NCI-H2171 treated with DMSO at 0.1 percent for 48 hours (cell line): ENCODE measurements at places on chromosomes 1 and 21.

DNA sequence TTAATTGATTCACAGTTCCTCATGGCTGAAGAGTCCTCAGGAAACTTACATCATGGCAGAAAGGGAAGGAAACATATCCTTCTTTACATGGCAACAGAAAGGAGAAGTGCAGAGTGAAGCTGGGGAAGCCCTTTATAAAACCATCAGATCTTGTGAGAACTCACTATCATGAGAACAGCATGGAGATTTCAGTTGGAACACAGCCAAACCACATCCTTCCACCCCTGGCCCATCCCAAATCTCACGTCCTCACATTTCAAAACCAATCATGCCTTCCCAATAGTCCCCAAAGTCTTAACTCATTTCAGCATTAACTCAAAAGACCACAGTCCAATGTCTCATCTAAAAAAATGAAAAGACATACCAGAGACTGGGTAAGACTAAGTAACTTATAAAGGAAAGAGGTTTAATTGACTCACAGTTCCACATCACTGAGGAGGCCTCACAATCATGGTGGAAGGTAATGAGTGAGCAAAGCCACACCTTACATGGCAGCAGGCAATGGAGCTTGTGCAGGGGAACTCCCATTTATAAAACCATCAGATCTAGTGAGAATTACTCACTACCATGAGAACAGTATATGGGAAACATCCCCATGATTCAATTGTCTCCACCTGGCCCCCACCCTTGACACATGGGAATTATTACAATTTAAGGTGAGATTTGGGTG is 105.2 kb downstream of the MRPL39 start:
- no peak for DNase-seq

GRCh38 chr1:208462761-208463160 is 218.6 kb upstream of the PLXNA2 start:
- DNase-seq: no peak

DNA sequence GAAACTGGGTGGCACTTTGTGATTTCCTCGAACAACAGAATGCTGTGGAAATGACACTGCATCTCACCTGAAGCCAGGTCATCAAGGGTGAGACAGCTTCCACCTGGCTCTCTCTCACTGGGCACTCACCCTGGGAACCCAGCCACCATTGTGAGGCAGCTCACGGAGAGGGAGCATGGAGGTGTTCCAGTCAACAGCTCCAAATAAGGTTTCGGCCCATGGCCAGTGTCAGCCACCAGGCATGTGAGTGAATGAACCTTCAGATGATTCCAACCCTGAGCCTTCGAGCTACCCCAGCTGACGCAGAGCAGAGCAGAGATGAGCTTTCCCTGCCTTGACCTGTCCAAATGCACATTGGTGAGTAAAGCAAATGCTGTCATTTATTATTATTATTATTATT is 58.1 kb downstream of the SYDE2 start:
- DNase-seq: no peak

- DNase-seq: no peak
Observed at GRCh38 chr1:103492003-103492625, 33.4 kb upstream of the RNPC3 start.

DNA sequence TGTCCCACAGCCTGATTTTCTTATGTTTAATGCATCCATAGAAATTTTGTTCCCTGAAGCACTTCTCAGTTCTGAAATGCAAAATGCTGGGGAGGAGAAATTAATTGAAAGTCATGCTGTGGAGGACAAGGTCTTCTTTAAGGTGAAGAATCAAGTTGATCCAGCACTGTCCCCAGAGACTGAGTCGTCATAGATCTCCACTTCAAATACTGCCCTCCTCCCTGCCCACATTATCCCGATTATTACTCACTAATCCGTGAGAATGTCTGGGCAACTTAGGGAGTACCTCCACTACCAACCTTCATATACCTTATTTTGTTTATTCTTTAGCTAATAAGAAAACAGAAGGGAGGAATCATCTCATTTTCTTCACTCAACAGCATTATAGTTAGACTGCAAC is 70.0 kb upstream of the FMN2 start:
- DNase-seq: no peak

GRCh38 chr1:18012686-18013085 is 94.9 kb upstream of the IGSF21 start:
- peak; percentile 57 for DNase-seq

GRCh38 chr1:47708019-47708535 is 270.2 kb downstream of the FOXD2 start:
- DNase-seq: no peak

- no peak for DNase-seq
Observed at GRCh38 chr21:39612233-39613040, at the start of gene B3GALT5. TSS of gene B3GALT5 (plus strand) at chr21:39612940. CDS start at chr21:39660560, 47,620 bp downstream.

DNA sequence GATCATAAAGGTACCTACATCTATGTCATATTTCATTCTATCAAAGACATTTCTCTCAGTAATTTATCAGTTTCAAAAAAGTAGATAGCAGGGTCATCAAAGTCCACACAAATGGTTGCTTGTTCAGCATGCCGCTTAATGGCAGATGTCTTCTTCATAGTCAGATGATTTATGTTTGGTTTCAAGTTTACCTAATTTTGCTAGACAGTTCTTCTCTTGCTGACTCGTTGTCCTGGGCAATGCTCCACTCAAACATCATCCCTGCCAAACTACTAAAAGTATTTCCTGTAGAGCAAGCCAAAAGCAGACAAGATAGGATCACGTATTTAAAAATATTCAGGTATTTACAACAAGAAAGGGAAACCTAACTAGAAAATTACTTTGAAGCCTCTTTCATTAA is 13.6 kb downstream of the NUP210L start:
- no peak for DNase-seq

DNA sequence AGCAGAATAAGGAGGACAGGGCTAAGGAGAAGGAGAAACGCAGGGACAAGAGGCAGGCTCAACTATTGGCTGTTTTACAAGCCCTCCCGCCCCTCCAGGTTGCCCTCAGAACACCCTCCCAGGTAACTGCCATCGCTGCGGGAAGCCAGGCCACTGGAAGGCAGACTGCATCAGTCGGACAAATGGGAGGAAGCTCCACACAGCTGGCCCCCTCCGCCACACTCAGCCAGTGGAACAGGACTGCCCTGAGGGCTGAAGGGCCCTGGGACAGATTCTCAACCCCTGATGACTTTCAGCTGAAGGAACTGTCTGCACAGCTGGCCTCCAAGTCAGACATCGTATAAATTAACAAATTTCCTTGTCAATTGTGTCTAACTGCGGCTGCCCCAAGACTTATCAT is 21.8 kb downstream of the LRRC3 start:
- DNase-seq: no peak

DNA sequence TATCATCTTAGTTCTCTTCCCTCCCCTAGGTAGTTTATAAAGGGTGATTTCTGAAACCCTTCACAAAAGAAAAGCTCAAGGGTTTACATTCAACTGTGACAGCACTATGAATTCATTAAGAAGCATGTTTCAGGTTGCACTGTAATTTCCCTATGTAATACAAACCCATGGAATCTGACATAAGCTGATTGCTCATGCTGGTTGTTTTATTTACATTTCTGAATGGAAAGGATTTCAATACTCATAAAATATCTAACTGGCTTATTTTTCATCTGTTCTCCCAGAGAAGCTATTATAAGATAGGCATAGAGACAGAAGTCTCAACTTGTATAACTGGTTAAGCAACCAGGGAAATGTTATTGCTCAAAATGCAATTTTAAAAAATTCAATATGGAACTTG is 20.5 kb downstream of the WNT2B start:
- no peak for DNase-seq

- DNase-seq: peak; percentile 21
Observed at GRCh38 chr1:210049616-210050015, 111.6 kb downstream of the SYT14 start.

DNA sequence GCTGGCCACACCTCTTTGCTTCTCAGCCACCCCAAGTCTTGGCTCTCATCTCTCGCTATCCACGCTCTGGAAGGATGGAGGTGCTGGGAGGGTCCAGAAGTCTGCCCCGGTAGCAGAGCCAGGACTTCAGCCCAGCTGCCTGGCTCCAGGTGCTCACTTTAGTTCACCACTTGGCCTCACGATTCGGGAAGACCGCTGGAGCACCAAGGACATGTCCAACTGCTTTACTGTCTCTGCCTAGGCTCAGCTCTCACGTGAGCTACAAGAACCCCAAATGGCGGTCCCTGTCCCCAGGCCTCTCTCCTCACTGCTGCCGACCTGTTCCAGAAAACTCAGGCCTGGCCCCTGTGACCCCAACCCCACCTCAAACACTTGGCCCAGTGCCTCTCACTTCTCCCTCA is 3.4 kb downstream of the TRIM11 start:
- DNase-seq: no peak

DNA sequence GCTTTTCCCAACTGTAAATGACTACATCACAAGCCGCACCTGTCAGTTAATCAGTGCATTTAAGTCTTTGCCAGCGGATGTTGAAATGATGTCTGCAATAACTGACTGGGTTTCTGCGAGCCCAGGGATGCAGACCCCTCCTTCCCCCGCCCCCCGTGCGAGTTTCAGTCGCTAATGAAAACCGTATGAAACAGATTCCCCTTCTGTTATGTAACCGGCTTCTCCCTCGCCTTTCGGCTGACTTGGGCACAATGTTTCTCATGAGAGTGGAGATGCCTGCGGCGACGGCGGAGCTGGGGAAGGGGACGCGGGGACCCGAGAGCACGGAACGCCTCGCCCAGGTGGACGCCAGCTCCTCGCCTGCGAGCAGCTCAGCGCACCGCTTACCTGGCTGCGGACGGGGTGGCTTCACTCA is 753 bp downstream of the KCNJ6 start:
- peak; percentile 79 for DNase-seq

DNA sequence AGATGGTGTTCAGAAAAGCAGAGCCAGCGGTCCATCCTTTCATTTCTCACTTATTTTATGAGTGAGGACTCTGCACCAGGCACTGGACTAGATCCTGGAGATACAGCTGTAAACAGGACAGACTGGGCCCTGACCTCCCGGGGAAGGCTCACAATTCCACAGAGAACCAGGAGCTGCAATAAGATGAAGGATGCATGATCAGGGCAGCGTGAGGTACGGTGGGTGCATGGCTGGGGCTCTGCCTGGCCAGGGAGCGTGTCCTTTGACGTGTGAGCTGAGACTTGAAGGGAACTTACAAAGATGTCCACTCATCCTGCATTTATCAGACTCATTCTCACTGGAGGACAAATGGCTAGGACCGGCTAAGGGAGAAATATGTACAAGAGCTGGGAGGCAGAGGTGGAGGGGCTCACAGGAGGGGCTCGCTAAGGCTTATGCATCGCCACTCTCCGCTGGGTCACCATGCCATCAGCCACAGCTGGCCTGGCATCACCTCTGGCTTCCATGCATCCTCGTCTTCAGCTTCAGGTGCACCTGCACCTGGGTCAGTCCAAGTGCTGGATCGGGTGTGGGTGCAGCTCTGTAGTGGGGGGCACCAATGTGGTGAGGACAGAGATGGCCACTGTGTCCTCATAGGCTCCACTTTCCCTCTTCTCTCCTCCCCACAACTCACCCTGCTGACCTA is 213.9 kb downstream of the TOMM20 start:
- DNase-seq: no peak

GRCh38 chr1:233459968-233460367 is 132.4 kb downstream of the MAP3K21 start:
- no peak for DNase-seq

GRCh38 chr1:5998906-5999301 is 6.7 kb upstream of the NPHP4 start:
- DNase-seq: no peak

DNA sequence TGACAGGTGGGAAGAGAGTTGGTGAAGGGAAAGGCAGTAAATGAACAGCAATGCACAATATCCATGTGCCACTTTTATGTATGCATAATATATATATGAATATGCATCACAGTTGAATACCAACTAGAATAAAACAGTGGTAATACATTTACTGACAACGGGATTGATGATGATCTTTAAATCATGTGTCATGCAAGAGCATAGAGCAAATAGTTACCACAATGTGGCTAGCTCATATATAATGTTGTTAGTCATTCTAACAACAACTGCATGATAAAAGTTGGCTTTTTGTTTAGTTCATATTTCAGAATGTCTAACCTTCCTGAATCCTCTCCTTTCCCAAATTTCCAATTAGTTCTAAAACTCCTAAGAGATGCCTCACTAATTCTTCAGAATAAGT is 46.4 kb downstream of the GORAB start:
- DNase-seq: no peak

- no peak for DNase-seq
Observed at GRCh38 chr1:69421286-69421685, 146.4 kb upstream of the LRRC7 start.

DNA sequence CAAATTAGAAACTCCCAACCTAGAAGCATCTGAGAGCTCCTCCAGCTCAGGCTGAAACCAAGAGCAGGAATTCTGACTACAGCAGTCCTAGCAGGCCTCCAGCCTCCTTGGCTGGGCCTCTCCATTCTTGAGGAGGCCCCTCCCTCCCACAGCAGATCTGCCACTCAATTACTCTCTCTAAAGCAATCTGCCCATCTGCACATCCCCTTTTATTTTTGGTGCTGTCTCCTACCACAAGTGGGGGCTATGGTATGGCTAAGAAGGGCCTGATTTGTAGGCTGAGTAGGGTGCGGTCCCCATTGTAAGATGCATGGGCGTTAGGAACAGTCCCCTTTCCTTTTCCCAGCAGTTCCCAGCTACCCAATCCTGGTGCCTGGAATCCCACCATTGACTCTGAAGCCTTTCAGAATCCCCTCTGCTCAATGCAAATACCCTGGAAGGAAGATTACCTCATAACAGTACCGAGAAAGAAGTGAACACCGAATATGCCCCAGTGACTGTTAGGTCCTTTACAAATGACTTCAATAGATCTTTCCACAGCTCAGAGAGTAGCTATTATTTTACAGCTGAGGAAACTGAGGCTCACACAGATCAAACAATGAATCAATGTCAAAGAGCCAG is 11.6 kb upstream of the TTC39A start:
- peak; percentile 23 for DNase-seq

DNA sequence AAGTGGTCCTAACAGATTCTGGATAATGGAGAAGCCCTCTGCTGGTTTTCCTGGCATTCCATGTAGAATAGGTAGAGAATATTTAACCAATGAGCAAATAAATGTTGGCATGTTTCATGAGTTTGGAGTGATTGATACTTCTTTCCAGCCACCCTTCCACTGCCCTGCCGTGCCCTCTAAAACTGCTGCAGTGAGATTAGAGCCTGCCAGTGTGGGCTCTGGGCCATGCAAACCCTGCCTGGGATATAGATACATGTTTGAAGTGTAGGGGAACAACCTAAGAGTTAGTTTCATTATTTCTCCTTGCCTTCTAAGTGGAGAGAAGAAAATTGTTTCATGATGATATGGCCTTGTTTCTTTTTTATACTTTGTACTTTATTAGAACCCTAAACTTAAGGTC is 10.4 kb downstream of the UBE2Q1 start:
- no peak for DNase-seq

- no peak for DNase-seq
Observed at GRCh38 chr1:57615956-57616355, 192.1 kb upstream of the DAB1 start.

GRCh38 chr1:93159337-93159736 is 20.9 kb downstream of the TMED5 start:
- DNase-seq: no peak

DNA sequence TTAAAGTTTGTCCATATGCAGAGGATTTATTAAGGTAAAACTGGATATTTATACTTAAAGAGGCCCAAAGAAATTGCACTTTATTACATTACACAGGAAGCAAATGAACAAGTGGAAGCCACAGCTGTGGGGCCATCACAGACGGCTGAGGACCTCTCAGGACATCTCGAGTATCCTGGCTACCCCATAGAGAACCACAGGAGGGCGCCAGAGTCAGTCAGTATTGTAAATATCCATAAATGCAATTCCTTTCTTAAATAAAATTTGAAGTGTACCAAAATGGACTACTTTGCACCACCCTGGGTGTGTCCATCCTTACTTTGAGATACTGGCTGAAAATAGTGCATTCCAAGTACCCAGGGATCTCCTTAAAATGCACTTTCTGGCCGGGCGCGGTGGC is 257.2 kb downstream of the MRPL39 start:
- no peak for DNase-seq
